ENCODE measurements at places on chromosomes 13 and 19.

DNA sequence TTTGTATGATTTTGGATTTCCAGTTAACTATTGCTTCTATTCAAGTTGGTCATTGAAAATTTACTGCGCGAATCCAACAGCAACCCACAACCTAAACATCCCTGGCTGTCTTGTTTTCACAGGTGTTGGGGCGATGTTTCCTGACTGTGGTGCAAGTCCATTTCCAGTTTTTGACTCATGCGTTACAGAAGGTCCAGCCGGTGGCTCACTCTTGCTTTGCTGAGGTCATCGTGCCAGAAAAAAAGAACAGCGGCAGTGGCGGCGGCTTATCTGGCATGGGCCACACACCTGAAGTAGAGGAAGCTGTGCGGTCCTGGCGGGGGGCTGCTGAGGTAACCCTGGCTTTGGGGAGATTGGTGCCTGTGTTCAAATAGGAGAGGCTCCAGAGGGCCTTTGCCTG lies 45.2 kb upstream of the GPI start:
- no peak for DNase-seq

- DNase-seq, result no peak
These were observed 7.2 kb downstream of the ATP8A2 start for GRCh38 chr13:25379011-25379410.

DNA sequence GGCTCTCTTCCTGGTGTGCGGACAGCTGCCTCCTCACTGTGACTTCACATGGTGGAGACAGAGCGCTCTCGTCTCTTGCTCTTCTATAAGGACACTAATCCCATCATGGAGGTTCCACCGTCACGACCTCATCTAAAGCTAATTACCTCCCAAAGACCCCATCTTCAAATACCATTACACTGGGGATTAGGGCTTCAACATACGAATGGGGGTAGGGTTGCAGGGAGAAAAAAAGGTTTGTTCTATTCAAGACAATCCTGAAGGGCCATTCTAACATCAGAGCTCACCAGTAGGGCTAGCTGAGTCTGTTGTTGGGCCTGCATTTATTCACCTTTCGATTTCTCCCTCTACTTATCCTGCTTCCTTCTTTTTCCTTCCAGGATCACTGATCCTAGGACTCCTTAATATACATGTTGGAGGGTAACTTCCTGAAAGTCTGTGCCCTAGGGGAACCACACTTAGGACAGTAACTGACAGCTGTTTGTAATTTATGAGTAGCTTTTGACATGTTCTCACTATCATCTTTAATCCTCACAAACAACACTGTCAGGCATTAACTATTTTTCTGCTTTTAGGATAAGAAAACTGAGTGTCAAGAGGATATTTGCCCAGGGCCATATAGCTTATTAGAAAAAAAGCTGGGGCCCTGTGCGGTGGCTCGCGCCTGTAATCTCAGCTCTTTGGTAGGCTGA lies 18.8 kb upstream of the GTF2F2 start:
- no peak for DNase-seq

- DNase-seq, result no peak
These were observed 483.2 kb downstream of the DIAPH3 start for GRCh38 chr13:59680429-59681024.

- no peak for DNase-seq
These were observed 130.8 kb downstream of the KL start for GRCh38 chr13:33146843-33147611.

- no peak for DNase-seq
These were observed 6.4 kb downstream of the METTL21C start for GRCh38 chr13:102688306-102688973.

- peak; percentile 32 for DNase-seq
These were observed 7.9 kb downstream of the UNC13A start for GRCh38 chr19:17680230-17680722.

DNA sequence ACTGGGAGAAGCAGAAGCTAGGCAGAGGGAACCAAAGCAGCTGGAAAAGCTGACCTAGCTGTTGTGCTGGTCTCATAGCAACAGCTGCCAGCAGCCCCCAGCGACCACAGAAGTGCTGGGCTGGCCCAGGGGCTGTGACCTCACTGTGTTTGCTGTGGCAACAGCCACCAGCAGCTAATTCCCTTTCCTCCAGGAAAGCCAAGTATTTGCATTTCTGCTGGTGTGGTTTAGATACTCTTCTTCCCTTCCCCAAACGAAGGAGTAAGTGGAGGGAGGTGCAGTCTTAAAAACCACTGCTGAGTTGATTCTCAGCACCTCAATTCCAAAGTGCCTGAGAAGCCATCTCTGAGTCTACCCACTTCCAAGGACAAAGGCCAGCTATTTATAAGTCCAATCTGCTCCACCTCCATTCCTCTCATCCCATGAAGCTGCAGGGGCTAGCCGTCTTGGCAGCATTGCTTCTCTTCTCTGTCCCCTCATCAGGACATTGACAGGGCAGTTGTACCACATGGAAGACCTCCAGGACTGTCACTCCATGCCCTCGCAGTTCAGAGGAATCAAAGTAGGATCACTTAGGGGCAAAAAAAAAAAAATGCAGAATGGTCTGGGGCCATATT lies 11.5 kb upstream of the CCDC97 start:
- no peak for DNase-seq

- DNase-seq, result no peak
These were observed 2650.8 kb downstream of the PCDH9 start for GRCh38 chr13:64579331-64579730.

- peak; percentile 6 for DNase-seq
These were observed 366 bp upstream of the KL start for GRCh38 chr13:33015791-33016323.

DNA sequence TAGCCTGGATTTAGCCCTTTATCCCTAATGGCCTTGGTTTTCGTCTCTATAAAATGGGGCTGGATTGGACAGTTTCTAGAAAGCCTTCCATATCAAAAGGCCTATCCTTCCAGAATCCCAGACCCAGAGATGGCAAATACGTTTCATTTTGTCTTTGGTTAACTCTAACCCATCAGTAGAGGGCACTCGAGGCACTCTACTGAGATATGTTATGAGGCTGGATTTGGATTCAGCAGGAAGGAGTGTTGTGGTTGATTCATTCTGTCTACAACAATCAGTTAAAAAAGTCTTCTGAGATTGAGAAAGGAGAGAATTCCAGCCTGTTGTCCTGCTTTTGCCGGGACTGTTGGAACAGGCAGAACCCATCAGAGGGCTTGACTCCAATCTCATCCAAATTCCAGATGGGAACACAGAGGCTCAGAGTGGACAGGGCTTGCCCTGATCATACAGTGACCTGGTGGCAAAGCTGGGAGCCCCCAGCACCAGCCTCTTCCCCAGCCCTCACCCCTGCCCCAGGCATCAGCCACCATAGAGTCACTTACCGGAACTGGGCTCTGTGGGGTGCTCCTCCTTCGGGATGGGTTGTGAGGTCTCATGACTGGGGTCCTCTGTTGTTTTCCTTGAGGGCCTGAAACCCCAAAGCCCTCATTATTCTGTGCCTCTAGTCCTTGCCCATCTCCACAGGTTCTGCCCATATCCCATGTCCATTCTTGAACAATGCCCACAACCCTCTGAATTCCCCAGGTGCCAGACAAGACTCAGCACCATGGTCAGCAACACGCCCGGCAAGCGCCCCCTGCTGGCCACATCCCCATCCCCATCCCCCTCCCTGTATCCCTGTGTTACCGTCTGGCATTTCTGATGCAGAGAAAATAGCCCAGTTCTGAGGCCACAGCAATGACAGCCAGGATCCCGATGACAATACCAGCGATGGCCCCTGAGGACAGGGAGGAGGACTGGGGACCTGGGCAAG lies 12.3 kb upstream of the ZNF180 start:
- DNase-seq, result no peak

DNA sequence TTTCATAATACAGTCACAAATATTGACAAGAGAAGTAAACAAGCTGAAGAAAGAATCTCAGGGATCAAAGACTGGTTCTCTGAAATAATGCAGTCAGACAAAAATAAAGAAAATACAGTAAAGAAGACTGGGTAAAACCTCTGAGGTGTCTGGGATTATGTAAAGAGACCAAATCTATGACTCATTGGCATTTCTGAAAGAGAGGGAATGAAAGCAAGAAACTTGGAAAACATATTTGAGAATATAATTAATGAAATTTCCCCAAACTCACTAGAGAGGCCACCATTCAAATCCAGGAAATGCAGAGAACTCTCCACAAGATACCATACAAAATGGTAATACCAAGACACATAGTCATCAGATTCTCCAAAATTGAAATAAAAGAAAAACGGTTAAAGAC lies 53.0 kb upstream of the GPC6 start:
- DNase-seq, result no peak

DNA sequence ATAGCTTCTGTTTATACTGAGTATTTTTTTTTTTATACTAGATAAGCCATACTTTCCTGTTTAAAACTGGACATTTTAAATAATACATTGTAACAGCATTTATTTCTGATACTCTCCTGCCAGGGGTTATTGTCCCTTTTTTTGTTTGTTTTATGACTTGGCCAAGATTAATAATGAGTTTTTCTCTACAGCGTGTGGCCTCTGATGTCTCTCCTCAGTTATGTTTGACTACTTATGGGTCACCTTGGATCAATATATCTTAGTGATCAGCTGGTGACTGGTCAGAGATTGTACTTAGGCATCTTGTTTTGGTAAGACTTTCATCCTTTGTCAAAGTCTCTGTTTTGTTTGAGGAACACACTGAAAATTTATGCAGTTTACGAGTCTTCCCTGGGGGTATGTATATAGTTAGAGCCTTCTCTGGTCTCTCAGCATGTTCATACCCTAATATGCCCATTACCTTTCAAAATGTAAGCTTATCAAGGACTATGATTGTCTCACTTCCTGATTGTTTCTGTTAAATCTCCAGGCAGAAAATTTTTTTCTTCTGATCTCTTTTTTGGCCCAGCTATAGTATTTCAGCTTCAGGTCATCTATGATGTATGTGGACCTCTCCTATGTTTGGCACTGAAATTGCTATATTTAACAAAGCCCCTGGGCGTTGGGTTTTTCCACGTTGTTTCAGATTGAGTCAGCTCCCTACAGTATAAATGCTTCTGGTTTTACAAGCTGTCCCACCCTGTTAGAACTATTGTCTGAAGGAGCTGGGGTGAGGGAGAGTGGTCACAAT lies 87.9 kb downstream of the URI1 start:
- DNase-seq, result no peak

GRCh38 chr13:76641056-76641455 lies 245.1 kb downstream of the KCTD12 start:
- DNase-seq, result no peak

DNA sequence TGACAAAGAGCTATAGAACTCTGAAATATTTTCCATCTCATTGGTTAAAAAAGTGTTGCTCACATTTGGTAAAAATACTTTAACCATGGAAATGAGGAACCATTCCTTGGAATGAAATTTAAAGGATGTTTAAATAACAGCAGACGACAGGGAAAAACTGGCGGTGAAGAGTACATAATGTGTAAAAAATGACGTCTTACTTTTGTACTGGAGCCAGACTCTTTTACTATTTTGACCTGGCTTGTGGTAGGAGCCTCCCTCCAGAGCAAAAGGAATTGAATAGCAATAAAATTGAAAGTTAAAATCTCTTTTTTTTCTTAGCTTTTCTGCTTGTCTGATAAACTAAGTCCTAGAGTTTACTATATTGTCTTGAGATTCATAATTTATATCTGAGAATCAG lies 426.2 kb upstream of the KLHL1 start:
- DNase-seq, result no peak

DNA sequence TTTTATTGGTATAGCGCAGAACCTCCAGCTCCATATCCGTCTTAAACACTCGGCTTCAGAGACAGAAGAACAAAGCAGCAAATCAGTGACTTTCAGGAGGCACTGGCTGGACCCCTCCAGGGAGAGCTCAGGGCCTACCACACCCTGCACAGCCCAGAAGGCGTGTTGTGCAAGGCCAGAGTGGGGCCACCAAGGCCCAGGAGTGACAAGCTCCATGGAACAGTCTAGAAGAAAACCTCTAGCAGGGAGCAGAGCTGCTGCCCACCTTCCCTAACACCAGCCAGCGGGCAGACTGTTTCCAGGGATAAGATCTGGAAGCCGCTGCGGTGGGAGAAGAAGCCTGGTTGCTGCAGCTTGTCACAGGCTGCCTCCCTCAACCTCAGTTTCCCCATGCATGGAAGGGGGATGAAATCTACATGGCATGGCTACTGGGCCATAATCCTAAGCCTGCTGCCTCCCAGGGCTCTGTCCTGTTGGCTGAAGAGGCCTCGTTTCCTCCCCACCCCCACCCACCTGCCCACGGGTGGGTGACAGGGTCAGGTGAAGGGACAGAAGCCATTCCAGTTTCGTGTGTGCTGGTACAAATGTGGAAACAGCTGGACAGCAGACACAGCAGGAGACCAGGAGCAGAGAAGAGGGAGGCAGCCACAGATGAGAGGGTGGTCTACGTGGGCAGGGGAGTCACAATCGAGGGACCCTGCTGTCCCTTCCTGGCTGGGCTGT lies 57.4 kb downstream of the PEPD start:
- no peak for DNase-seq

- DNase-seq, result no peak
These were observed 31.6 kb upstream of the TFDP1 start for GRCh38 chr13:113552786-113553434.

GRCh38 chr13:56189439-56189838 lies 951.3 kb upstream of the PRR20A start:
- no peak for DNase-seq

GRCh38 chr19:31294189-31294588 lies 55.0 kb downstream of the TSHZ3 start:
- no peak for DNase-seq

DNA sequence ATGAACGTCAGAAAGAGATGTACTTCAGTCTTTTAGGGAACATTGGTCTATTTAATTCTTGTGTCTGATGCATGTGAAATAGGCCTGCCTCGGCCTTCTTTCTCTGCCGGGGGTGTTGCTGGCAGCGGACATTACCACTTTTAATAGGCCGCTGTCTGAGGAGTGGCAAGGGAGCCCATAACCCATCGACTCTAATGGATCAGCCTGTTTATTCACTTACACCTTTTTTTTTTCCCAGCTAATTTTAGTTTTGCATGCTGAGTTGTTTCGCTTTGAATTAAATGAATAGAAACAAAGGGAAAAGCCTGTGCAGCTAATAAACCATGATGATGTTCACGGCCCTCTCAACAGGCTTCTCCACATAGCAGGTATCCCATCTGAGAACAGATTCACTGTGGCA lies 78.4 kb downstream of the KCTD15 start:
- DNase-seq, result no peak

- peak; percentile 1 for DNase-seq
These were observed at the start of gene PCDH9 for GRCh38 chr13:67229481-67230403. PCDH9 (minus strand) TSS chr13:67230336; CDS start chr13:67228440, 1,896 bp downstream.

DNA sequence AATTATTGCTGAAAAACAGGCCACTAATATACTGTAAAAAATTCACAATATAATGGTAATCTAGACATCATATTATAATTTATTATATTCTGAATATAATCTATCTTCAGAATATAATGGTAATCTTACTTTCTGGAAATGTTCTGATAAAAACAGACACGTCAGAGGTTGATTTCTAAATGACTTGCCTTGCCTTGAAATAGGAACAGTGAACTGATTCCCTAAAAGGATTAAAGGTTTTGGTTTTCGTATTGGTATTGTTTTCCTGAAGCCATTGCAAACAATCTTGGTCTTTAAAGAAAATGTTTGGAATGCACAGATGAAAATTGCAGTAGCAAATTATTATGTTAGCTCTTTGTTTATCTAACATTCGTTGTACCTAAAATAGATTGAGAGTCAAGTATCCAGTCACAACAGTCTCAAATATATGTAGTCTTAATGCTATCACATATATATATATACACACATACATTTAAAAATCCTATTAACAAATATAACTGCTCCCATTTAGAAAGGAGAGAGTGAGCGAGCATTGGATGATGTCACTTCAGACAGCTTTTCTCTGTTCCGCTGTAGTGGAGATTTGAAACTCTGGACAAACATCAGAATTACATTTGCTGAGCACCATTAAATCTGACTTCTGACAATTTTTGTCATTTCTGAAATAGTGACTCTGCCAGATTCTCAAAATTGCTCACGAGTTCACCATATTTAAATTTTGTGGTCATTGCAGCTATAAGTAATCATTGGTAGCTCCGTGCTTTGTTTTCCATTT lies 1.7 kb downstream of the ITM2B start:
- DNase-seq, result no peak

All from stimulated activated CD4-positive, alpha-beta T cell treated with anti-CD3 and anti-CD28 coated beads, Interleukin-4, amount 100 ng/mL, for 4 hours (primary cell).